ENCODE measurements at places on chromosomes 4 and X.

- no peak for DNase-seq
These were observed 50.5 kb downstream of the PSAPL1 start for GRCh38 chr4:7384003-7384928.

- DNase-seq, result no peak
These were observed 38.0 kb downstream of the RAB28 start for GRCh38 chr4:13445841-13446790.

- DNase-seq, result no peak
These were observed 20.2 kb downstream of the PRSS48 start for GRCh38 chr4:151297170-151297569.

- no peak for DNase-seq
These were observed 14.2 kb downstream of the ZNF185 start for GRCh38 chrX:152912106-152912505.

DNA sequence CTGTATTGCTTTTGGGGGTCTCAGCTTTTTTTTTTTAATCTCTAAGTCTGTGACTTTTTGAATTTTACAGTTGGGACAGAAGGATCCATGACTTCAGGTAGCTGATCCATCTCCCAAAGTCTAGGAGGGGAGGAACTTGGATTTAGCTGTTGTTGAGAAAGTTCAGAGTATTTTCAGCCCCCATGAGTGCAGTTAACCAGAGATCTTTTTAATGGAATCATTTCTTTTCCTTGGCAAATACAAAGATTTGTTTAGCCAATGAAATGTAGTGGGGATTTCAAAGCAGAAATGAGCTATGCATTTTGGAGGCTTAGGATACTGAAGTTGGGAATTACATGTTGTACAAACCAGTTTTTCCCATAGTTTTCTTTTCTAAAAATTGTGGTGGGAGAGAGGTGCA is 18.1 kb downstream of the FNIP2 start:
- no peak for DNase-seq

DNA sequence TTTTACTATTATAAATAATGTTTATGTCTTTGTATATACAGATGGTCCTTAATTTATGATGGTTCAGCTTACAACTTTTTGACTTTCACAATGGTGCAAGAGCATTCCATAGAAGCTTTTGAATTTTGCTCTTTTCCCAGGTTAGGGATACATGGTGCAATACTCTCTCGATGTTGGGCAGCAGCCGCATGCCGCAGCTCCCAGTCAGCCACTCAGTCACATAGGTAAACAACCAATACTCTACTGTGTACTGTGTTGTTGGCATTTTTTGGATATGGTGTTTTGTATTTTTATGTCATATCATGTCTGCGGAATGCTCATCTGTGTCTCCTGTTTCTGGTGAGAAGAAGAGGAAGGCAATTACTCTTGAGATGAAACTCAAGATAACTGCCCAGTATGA is 258.0 kb upstream of the ETNPPL start:
- DNase-seq, result no peak

DNA sequence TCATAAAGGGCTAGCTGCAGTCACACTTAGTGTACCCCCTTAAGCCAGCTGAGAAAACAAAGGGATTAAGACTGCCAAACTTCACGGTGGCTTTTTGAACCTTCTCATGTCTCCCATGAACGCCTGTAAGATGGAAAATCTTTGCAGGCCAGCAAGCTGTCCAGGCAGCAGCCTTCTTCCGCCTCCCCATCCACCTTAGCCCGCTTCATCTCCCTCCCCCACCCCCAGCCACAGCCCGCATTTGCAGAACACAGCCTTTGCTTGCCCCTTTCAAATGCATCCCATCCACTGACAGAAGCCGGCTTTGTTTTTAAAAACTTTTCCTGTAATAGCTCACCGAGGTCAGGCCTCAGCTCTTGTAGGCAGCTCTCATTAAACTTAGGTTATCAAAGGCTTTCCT is 113.8 kb upstream of the FAM9B start:
- no peak for DNase-seq

- DNase-seq, result no peak
These were observed 8.4 kb downstream of the TDO2 start for GRCh38 chr4:155911905-155912304.

DNA sequence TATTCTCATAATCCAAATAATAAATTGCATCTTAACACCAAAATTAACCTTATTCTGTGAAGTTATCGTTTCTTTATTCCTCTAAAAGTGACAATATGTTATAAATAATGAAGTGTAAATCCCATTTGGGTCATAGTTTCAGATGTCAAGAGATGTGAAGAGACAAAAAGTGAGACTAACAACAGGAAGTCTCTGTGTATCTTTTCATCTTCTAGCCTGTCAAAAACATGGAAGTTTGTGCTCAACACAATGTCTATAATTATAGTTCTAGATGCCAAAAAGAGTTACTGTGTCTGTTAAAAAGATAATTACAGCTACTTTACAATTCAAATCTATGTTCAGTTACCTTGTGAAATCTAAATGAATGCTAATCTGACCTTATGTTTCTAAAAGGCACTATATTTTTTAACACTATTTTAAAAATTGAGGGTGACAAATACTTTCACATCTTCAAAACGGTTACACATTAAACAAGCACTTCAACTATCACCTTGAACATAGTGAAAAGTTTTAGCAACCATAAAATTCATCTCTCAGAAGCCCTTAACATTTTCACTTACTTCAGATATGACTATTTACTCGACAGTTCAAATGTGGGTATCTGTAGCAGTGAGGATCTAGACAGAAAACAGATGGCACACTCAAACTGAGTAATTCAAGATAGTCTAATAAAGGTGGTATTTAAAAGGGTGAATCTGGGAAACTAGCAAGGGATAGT is 509.8 kb downstream of the ARAP2 start:
- DNase-seq, result no peak

- no peak for DNase-seq
These were observed 1099.5 kb upstream of the INTU start for GRCh38 chr4:126533146-126533805.
